ENCODE measurements at places on chromosomes 1 and 21.

GRCh38 chr1:207243442-207244408 lies 77.8 kb upstream of the CD55 start:
- no peak for DNase-seq

GRCh38 chr21:31660259-31660565 lies 719 bp downstream of the SOD1 start:
- DNase-seq, result no peak

DNA sequence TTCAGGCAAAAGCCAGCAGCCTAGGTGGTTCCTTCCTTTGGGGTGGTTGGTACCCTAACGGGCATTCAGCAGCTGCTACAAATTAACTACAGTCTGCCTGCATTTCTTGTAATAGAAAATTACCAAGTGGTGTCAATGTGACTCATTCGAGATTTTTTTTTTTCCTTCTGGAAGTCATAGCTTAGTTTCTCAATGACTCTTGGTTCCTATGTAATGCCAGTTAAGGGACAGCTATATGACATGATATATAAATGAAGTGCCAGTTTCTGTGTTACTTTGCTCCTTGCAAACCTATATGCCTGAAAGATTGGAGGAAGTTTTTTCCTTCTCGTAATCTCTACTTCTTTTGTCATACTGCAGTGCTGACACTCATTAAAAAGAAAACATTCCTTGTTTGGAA lies 2.6 kb downstream of the MGST3 start:
- no peak for DNase-seq

- DNase-seq, result no peak
These were observed 224.0 kb downstream of the KAZN start for GRCh38 chr1:14822493-14822892.

GRCh38 chr1:162951553-162952315 lies 90.8 kb upstream of the CCDC190 start:
- DNase-seq, result no peak

DNA sequence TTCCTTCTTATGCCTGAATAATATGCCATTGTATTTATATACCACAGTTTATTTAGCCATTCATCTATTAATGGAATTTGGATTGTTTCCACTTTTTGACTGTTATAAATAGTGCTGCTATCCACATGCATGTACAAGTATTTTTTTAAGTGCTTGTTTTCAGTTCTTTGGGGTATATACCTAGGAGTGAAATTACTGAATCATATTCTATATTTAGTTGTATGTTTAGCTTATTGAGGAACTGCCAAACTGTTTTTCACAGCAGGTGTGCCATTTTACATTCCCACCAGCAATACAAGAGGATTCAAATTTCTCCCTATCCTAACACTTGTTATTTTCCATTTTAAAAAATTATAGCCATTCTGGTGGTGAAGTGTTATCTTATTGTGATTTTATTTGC lies 7.6 kb upstream of the HJV start:
- DNase-seq, result no peak

Data from stimulated activated CD8-positive, alpha-beta memory T cell treated with anti-CD3 and anti-CD28 coated beads, Interleukin-2, amount 100 ng/mL, for 1 hour (primary cell).